GDM1 (cell line): ENCODE measurements at places on chromosomes 1 and 21.

- DNase-seq, result no peak
These were observed 44.5 kb downstream of the DMRTA2 start for GRCh38 chr1:50378770-50379169.

DNA sequence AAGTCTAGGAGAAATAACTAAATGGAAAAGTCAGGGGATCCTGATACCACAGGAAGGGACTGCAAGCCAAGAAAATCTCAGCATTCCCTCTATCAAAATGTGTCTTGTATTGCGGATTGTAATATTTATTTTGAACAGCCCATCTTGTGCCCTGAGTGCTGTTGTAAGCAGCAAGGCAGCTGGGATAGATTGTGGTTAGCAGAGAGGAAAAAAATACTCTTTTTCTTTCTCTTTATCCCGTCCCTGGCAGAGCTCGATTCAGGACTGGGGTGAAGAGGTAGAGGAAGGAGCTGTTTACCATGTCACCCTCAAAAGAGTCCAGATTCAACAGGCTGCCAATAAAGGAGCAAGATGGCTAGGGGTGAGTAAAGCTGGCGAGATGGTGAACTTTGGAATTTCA is 1.2 kb downstream of the RGL1 start:
- DNase-seq, result no peak

- peak; percentile 18 for DNase-seq
These were observed 27.7 kb downstream of the FMO2 start for GRCh38 chr1:171212607-171213351.

DNA sequence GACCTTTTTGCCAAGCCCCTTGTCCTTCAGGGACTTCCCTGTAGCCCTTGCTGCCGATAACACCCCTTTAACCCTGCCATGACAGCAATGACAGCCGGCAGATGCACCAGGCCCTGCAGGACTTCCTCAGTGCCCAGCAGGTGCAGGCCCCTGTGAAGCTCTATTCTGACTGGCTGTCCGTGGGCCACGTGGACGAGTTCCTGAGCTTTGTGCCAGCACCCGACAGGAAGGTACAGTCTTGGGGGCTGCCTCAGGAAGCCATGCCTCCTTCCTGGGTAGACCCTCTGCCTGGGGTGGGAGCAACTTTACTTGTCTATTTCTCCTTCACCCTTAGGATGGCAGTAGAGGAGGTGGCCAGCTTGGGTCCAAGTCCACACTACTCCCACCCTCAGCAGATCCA is 16.1 kb upstream of the PADI6 start:
- DNase-seq, result no peak

DNA sequence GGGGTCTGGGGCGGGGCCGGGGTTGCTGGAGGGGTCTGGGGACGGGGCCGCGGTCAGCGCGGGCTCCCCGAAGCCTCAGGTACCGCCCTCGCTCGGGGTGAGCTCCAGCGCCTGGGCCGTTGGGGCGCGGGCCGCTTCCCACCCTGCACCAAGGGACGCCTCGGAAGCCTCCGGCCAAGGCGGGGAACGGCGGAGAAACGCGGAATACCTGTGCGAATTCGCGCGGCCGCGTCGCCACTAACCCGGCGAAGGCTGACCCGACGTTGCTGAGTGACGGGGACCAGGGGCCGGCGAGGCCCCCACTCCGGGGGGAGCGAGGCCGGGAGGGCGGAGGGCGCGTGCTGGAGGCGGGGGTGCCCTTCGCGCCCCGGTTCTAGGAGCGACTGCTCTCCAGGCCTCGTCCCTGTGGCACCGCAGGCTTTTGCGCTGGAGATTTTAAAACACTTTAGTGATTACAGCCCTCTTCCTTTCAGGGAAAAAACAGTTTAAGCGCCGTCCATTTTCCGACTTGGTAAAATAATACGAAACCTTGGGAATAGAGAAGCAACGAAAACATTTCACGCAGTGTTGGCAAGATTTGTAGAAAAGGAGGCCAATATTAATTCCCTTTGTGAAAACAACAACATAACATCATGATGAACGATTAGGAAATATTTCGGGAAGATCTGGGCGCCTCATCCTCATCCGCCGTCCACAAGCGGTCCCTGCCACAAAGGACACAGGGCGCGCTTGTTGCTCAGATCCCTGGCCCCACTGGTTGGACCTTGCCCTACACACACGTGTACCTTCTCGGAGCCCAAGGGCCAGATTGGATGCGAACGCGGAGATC is 971 bp upstream of the GNG4 start:
- no peak for DNase-seq

DNA sequence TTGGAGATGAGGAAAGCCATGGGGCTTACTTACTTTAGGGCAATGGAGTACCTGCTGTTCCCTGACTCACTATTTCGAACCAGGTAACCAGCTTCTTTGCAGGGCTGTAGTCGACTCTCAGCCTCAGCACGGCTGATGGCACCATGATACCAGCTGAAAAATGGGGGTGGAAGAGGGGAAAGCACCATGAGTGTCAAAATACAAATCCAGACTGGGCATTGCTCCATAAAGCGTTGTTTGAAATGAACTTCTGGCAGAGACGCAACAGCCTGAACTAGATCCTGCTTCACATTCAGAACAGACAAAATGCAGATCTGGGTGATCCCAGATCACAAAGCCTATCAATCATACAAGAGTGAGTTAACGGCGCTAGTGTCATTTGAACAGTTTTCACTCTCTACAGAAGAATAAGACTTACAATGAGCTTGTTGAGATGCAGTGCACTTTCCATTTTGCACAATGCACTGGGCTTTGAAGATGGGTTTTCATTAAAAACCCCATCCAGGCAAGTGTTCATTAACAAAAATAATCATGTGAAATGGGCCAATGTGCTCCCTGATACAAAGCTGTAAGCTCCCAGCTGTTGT is 16.0 kb upstream of the TDRD10 start:
- DNase-seq, result no peak

DNA sequence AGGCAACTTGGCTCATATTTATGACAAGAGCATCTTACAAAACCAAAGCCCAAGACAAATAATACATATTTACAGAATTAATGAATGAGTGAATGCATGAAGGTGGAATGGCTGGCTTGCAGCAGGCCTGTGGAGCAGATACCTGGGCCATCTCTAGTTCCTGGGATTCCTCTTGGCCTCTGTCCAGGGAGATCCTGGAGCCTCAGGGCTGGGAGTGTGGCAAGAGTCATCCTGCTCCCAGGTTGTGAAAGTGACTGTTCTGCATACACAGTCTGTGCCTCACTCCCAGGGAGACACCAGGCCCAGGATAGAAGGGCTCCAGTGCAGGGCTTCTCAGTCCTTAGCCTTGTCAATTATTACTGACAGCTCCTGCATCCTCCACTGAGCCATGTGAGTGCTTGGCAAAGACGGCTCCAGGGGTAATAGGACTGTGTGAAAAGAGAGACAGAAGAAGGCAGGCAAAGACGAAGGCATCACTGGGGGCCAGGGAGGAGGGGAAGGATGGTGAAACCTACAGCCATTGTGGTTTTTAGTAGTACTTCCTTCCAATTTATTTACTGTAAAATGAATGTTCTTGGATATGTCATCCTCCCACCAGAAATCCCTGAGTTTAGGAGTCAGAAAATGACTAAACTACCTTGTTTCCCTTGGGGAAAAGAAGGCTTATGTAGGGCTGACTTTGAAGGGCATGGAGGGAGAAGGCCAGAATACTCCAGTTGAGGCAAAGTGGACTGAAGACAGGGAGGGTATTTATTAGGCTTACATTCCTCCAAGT is 14.3 kb upstream of the KPRP start:
- no peak for DNase-seq

GRCh38 chr21:14706712-14707510 is 160.8 kb upstream of the SAMSN1 start:
- DNase-seq, result no peak

- no peak for DNase-seq
These were observed 31.2 kb upstream of the RGL1 start for GRCh38 chr1:183773482-183774274.

DNA sequence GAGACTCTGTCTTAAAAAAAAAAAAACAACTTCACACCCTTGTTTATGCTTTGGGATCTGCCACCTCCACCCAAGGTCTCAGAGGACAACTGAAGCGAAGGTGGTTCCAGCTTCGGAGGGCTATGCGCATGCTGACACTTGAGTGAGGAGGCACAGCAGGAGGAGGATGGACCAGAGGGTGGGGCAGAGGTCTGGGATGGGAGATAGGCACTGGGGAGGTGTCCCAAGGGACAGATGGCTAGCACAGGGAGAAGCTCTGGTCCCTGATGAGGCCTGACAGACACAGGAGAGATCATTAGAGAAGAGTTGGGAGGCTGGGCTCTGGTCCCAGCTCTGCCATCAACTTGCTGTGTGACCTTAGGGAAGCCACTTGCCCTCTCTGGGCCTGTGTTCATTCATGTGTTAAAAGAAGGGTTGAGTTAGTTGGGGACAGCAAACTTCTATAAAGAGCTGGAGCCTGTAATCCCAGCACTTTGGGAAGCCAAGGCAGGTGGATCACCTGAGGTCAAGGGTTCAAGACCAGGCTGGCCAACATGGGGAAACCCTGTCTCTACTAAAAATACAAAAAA is 16.8 kb downstream of the E2F2 start:
- DNase-seq, result no peak

GRCh38 chr1:161307230-161307768 is 2.5 kb downstream of the MPZ start:
- DNase-seq, result no peak

GRCh38 chr1:60895252-60895651 is 187.1 kb upstream of the NFIA start:
- no peak for DNase-seq

GRCh38 chr1:153750026-153750995 is 22.5 kb downstream of the INTS3 start:
- DNase-seq, result no peak

GRCh38 chr1:33349081-33349759 is 28.3 kb upstream of the A3GALT2 start:
- no peak for DNase-seq

- peak; percentile 24 for DNase-seq
These were observed 33.2 kb upstream of the RUNX3 start for GRCh38 chr1:24963099-24963872.

- no peak for DNase-seq
These were observed 17.0 kb downstream of the SNRPE start for GRCh38 chr1:203878422-203878821.

DNA sequence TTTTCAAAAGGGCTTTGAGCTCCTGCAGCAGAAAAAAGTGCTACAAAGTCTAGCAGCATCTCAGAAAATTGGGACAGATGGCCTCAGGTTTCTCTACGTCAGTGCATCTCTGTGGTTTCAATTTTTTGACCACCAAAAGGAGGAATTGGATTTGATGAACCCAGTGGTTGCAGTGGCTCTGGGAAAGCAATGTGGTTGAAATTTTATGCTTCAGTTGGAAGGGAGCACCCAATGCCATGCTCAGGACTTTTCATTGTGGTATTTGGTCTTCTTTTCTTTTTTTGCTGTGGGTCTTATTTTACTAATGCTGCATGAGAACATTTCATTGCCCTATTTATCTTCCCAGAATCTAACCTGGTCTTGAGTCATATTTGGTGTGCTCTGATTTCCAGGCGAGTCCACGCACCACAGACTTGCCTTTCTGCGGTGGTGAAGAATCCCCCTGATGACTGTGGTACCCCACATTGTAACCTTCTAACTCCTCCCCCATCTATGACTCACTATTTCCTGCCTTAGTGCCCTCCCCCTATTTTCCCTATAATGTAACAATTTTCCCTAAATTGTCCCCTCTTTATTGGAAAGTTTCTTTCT is 56.7 kb downstream of the S1PR1 start:
- DNase-seq, result no peak

DNA sequence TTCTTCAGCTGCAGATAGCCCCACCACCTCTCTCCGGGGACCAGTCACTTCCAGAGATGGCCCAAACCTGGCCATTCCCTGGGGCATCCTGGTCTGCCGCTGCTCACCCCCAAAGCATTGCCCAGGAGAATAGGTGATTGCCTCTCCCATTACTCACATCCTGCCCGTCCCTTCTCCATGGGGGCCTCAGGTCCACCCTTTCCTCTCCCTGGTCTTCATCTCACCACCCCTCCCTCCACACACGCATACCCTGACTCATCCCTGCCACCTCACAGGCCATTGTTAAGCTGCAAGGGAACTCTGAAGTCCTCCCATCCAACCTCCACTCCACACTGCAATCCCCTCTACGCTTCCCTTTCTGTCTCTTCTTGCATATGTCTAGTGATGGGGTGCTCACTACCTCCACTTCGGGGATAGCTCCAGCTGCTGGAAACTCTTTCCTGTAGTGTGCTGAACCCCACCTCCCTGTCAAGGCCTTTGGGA is at the start of gene PLEKHG5:
Gene PLEKHG5, minus strand, starts transcription at position 188 of the 483 bp plus-strand sequence. CDS start 14,096 bp downstream, outside the sequence.
- no peak for DNase-seq

- no peak for DNase-seq
These were observed 12.2 kb downstream of the OR2B11 start for GRCh38 chr1:247445526-247446356.

GRCh38 chr21:34017039-34017961 is 56.1 kb upstream of the MRPS6 start:
- no peak for DNase-seq

- no peak for DNase-seq
These were observed 57.1 kb downstream of the ZC3H11B start for GRCh38 chr1:219555806-219556205.

- DNase-seq, result no peak
These were observed 9.0 kb downstream of the TRAF5 start for GRCh38 chr1:211335522-211336157.

GRCh38 chr21:35663856-35664606 is 396.3 kb downstream of the SETD4 start:
- DNase-seq, result no peak

- DNase-seq, result no peak
These were observed 15.0 kb upstream of the RGS4 start for GRCh38 chr1:163054181-163054591.
